ENCODE measurements at places on chromosomes 16 and 17.

DNA sequence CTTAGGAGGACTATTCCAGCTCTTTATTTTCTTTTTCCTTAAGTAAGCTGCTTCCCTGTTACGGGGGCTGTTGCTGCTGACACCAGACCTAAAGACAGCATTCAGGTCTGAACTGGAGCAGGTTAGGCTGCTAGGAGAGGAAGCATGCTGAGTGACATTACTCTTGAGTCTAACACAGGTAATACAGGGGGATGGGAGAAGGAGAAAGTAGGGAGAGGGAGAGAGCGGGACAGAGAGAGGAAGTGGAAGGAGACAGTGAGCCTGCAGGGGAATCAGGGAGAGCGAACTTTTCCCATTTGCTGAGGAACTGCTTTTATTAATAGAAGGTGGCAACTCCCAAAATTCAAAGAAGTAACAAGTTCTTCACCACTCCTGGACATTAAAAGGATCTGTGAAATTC lies 130.9 kb downstream of the PARN start:
- DNase-seq, result no peak

DNA sequence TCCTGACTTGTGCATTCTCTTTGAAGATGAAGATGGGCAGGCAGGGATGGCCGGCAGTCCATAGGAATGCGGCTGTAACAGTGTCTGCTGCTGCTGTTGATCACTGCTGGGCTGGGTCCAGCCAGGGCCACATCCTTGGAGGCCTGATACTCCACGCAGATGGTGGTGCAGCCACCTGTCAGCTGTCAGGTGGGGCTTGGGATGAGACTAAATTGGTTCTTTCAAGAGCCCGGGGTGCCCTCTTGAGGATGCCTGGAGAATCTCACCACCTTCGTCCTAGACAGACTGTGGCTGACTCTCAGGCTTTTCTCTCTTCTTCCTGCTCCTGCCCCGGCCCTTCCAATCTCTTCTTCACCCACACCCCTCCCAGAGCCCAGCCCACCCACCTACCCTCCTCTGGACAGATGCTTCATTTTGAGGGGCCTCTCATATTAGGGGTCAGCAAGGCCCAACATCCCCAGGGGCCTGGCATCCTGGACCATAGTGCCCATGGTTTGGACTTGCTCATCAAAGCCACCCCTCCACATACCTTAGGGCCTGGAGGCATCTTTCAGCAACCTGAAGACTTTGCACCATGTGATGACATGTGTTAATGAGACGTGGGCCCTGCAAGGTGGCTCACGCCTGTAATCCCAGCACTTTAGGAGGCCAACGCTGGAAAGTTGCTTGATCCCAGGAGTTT lies 19.1 kb downstream of the OSBPL7 start:
- DNase-seq, result peak; percentile 60

- no peak for DNase-seq
These were observed 16.6 kb upstream of the LITAF start for GRCh38 chr16:11603331-11603750.

GRCh38 chr17:81043725-81044427 lies 8.9 kb downstream of the BAIAP2 start:
- DNase-seq, result no peak

DNA sequence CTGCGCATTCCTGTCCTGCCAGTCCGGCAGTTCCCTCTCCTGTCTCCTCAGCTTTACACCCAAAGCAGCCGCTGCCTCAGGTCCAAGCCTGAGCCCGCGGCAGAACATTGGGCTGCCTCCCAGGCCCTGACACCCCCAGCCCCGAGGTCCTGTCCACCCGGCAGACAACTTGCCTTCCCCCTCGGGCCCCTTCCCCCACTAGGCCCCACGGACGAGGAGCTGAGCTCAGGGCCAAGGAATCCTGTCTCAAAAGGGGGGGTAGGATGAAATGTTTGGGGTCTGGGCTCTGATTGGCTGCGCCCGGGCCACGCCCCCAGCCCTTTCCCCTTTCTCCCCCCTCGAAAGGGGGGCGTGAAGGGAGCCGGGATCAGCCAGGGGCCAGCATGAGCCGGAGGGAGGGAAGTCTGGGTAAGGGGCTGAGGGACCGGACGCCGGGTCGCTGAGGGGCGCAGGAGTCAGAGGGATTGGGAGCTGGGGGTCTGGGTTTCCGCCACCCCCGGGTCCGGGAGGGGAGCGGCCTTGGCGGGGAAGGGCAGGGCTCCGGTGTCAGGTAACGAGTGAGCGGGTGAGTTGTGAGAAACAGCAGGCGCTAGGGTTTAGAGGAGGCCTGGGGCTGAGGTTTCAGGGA lies at the start of gene CTF1:
Gene CTF1 (plus strand): TSS at position 354 of the 628 bp plus-strand sequence. CDS start 30 bp downstream, at position 384.
- no peak for DNase-seq

DNA sequence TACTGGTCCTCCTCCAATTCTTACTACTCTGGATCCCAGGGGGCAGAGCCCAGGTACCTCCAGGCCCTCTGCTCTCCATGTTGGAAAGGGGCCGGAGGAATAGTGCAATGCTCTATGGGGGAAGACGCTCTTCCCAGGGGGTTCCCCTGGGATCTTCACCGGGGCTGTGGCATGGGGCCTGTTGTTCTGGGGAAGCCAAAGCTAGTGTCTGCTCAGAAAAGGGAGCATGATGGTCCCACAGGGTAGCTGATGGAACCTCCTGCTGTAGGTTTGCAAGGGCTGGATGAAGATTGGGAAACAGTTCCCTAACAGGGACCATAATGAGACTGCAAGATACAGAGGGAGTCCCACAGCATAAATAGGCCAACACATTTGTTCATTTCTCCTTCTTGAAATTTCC lies 114.7 kb downstream of the IRX5 start:
- DNase-seq, result no peak

GRCh38 chr17:12209632-12210191 lies 189.0 kb downstream of the MAP2K4 start:
- no peak for DNase-seq

GRCh38 chr17:82034371-82035011 lies 3.0 kb downstream of the DCXR start:
- no peak for DNase-seq

DNA sequence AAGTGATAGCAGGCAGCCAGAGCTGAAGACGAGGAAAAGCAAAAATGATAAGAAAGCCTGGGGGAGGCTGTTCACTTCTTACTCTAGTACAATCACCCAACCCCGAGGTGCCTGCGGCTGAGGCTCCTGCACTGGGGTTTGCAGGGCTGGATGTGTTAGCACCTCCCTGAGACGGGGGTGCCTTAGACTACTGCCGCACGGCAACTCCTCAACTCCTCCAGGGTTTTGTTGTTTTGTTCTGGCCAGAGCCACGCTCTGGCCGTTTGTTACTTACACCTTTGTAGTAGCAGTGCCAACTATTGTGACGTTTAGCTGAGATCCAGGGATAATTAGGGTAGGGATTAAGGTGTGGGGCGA lies 51.5 kb downstream of the LDHD start:
- peak; percentile 33 for DNase-seq

DNA sequence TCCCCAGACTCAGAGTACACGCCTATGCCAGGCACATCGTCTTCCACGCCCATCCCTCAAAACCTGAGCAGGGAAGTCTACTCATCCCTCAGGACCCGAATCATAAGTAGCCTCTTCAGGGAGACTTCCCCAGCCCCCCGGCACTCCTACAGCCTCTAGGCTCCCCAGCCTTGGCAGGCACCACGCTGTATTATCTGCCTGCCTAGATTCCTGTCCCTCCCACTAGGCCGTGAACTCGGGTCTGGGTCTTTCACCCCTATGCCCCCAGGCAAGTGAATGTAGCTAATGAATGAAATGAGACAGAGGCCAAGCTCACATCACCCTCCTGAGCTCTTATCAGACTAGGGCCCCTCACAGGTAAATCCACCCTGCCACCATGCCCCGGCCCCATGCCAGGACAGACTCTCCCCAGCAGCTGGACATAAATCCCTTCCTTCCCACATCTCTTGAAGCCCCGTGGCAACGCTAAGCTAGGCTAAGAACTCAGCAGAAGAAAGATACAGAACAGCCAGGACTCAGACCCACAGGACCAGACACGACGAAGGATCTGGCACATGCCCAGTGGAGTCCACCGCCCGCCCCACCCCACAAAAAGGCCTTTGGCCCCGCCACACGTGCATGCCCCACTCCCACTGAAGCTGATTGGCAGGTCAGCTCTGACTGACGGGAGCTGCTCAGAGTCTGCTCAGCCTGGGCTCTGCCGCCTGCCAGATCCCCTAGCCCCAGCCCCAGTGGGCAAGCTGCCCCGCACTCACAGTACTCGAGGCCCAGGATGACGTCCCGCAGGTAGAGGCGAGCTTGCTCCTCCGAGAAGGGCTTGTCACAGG lies 13.0 kb downstream of the CAMKK1 start:
- DNase-seq, result no peak

DNA sequence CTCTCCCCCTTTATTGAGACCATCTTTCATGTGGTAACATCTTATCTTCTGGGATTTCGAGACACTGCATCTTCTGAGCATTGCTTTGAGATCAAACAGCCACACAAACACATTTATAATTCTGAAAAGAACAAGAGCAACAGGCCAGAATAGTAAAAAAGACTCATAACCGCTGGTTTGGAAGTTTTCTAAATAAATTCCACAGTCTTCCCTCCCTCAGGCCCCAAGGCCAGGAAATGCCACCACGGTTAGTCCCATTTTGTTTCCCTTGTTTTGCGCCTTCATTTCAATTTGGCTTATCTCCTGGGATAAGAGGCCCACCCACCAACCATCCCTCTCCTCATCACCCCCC lies 25.3 kb downstream of the LITAF start:
- DNase-seq, result peak; percentile 10

- DNase-seq, result no peak
These were observed 13.8 kb downstream of the HYDIN start for GRCh38 chr16:71216714-71217113.

DNA sequence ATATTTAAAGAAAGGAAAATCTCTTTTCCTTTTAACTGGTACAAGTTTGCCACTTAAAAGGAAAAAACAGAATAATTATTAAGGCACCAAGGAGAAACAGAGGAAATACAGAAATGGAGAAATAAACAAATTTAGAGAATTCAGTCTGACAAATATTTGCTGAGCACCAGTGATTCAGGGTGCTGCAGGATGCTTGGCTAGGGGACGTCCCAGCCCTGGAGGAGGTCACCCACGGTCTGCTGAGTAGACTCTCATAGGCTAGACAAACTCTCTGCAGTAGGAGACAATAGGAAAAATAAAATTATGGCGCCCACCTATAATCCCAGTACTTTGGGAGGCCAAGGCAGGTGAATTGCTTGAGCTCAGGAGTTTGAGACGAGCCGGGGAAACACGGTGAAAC lies 15.9 kb downstream of the C1QTNF1 start:
- DNase-seq, result no peak

GRCh38 chr17:18280766-18281371 lies 20.4 kb downstream of the MIEF2 start:
- no peak for DNase-seq

DNA sequence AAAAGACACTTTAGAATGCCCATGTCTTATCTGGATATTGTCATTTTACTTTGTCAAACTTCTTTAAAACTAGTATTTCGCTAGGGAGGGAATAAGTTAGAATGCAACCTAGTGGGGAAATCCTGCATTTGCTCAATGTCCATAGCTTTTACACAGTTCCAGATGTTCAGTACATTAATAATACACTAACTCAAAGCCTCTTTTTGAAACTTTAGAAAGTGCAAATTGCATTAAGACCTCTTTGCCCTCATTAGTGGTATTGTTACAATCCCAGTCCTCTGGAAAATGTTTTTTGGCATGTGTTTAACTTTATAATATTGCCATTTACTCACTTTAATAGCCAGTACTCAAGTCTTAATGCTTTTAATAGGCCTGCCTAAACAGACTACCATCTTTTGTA lies 106.8 kb downstream of the BRIP1 start:
- no peak for DNase-seq

GRCh38 chr17:81086789-81087551 lies 52.0 kb downstream of the BAIAP2 start:
- no peak for DNase-seq

- no peak for DNase-seq
These were observed 46.9 kb downstream of the PIMREG start for GRCh38 chr17:6491071-6491700.

GRCh38 chr16:23353440-23353839 lies 51.3 kb downstream of the SCNN1B start:
- DNase-seq, result no peak

DNA sequence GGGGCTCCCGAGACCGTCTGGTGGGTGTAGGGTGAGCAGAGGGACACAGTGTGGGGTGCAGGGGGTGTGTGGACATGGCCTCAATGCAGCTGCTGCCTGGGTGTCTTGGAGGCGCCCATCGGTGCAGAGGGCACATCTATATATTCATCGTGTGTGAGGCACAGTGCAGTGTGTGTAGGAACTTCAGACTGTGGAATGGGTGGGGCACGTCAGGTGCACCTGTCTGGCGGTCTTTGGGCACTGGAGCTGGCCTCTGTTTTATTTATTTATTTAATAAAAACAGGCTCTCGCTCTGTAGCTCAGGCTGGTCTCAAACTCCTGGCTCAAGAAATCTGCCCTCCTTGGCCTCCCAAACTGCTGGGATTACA lies 16.8 kb downstream of the LASP1 start:
- DNase-seq, result no peak

DNA sequence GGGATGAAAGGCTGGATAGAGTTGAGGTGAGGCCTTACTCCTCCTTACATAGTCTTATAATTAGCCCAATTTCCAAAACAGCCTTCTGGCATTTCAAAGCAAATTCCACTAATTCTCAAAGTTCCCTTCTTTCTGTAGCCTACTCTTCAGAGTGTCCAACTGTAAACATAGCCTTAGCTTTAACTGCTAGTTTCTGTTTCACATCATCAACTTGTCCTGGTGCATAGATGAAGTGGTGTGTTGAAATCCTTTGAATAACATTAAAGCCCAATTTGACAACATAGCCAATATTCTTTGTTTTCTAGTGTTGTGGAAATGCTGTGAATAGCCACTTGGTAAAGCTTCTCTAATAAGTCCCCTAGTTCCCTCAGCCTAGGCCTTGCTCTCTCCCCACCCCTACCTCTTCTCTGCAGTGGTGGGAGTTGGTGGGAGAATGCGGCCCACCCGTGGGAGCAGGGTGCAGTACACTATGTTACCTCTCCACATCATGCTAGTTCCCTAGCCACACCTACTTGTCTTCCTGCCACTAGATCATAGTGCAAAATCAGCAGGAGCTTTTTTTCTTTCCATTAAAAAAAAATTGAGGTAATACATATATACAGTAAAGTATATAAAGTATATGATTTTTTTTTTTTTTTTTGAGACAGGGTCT lies 127.0 kb upstream of the HAS3 start:
- DNase-seq, result no peak

DNA sequence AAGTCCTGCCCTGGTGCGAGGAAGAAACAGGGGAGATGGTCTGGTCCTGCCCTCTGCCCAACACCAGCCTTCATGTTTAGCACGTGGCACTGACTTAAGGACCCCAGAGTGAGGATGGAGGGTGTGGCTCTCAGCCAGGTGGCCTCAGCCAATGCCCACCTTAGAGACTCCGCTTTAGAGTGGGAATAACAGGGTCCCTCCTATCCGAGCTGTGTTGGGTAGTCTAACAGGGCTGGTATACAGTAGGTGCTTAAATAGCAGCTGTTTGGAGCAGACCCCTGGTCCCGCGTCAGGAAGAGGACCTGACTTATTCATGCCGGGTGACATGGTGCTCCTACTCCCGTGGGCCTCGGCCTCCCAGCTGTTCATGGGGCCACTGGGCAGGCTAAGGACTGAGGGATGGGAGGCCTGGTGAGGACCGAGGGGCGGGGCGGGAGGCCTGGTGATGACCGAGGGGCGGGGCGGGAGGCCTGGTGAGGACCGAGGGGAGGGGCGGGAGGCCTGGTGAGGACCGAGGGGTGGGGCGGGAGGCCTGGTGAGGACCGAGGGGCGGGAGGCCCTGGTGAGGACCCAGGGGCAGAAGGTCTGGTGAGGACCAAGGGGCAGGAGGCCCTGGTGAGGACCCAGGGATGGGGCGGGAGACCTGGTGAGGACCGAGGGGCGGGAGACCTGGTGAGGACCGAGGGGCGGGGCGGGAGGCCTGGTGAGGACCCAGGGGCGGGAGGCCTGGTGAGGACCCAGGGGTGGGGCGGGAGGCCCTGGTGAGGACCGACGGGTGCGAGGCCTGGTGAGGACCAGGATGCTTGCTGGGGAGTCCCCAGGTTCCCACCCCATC lies 7.6 kb downstream of the ZFPM1 start:
- DNase-seq, result no peak
